ENCODE measurements at places on chromosomes 1 and 21.

DNA sequence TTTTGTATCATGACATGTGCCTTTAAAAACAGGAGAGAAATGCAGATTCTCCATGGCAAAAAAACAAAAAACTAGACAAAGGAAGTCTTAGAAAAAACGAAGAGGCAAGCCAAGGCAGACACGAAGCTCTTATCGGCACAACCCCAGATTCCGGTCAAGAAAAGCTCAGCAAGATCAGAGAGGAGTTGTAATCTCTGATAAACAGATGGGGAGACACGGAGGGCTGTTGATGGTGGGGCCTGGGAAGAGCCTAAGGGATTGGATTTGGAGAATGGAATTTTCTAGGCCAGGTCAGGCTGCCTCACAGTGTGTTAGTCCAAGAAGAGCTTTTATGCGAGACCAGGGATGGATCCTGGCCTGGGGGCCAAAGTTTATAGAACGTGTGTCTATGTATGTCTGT lies 96.2 kb upstream of the AKT3 start:
- DNase-seq, result no peak

GRCh38 chr1:53295295-53295694 lies 32.6 kb downstream of the LRP8 start:
- DNase-seq, result no peak

GRCh38 chr1:62384276-62385005 lies 52.4 kb upstream of the USP1 start:
- peak; percentile 97 for DNase-seq

DNA sequence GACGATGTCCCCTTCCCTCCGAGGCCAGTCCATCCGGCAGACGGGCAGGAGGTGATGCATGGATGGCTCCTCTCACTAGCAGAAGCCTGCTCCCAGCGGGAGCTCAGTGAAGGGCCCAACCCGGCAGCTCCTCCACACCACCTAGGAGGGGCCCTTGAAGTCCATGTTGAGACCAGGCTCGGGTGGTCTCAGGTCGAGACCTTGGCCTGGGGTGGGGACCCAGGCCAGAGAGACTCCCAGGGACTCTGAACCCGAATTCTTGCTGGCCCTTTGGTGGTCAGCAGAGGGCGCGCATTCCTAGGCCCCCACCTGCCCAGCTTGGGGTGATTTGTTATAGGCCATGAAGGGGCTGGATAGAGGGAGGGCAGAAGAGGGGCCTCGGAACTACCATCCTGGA lies 642 bp upstream of the NT5C1A start:
- DNase-seq, result no peak

- DNase-seq, result no peak
Observed at GRCh38 chr1:55231745-55232144, 16.6 kb upstream of the USP24 start.

- peak; percentile 40 for DNase-seq
Observed at GRCh38 chr1:28296401-28297261, 32.2 kb upstream of the MED18 start.

GRCh38 chr1:53254011-53254640 lies 15.8 kb upstream of the MAGOH start:
- DNase-seq, result no peak

DNA sequence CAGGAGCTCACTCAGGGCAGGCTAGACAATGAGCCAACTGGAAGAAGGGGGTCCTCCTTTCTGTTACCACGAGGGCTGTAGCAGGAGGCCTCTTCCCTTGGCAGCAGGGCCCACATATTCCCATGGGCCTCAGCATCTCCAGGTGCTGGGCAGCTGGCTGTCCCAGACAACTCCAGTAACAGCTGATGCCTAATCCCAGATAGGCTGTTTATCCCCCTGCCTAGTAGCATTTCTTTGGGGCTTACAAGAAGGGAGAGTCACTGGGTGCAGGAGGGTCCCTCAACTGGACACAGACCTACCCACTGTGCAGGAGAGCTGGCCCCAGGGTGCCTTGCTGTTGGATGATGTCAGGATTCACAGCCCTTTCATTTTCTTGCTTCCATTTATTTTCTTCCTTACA lies 278.2 kb downstream of the DSCAM start:
- DNase-seq, result no peak

GRCh38 chr1:33446590-33446989 lies 15.7 kb upstream of the PHC2 start:
- no peak for DNase-seq

DNA sequence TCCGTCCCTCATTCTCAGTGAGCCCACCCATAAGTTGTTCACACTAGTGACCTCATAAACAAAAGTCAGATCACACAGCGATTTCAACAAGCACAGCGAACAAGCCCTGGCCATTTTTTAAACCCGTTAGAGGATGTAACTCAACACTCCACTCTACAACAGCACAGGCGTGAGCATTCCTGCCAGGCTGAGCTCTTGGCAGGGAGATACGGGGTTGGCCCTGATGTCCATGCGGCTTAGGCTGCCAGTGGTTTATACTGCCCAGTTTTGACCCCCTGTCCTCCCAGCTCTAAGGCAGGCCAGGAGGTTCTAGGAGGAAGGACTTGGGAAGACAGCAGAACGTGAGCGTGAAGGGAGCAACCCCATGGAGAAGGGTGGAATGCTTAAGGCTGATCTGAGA lies 35.0 kb downstream of the PARP1 start:
- DNase-seq, result no peak

- DNase-seq, result no peak
Observed at GRCh38 chr1:236925386-236925785, 78.9 kb downstream of the MT1HL1 start.

DNA sequence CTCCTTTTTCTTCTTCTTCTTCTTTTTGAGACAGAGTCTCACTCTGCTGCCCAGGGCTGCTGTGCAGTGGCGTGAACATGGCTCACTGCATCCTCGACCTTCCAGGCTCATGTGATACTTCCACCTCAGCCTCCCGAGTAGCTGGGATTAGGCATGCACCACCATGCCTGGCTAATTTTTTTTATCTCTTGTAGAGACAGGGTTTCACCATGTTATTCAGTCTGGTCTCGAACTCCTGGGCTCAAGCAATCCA lies 13.0 kb upstream of the PADI1 start:
- DNase-seq, result no peak

DNA sequence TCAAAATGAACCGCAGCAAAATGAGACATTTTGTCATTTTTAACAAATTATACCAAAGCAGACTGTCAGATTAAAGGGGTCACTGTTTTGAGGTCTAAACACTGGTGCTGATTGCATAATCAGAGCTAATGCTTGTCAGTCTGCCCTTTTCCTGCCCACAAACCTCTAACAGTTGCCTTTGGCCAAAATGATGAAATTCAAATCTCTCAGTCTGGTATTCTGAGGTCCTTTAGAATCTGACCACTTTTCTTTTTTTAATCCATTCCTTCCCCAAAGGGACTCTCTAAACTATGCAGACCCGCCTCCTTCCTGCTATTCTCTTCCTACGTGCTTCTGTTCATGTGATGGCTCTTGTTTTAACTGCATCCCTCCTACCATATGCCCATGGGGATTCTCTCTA lies 145.2 kb upstream of the SPATA6 start:
- peak; percentile 85 for DNase-seq

GRCh38 chr1:159068886-159069285 lies 7.7 kb downstream of the AIM2 start:
- peak; percentile 58 for DNase-seq

GRCh38 chr1:3080053-3080955 lies 11.3 kb downstream of the PRDM16 start:
- DNase-seq, result no peak

GRCh38 chr1:1619917-1620361 lies 4.6 kb downstream of the MIB2 start:
- no peak for DNase-seq

GRCh38 chr1:3192825-3193224 lies 123.8 kb downstream of the PRDM16 start:
- no peak for DNase-seq

- DNase-seq, result peak; percentile 88
Observed at GRCh38 chr21:39029086-39029755, 154.0 kb downstream of the PSMG1 start.

DNA sequence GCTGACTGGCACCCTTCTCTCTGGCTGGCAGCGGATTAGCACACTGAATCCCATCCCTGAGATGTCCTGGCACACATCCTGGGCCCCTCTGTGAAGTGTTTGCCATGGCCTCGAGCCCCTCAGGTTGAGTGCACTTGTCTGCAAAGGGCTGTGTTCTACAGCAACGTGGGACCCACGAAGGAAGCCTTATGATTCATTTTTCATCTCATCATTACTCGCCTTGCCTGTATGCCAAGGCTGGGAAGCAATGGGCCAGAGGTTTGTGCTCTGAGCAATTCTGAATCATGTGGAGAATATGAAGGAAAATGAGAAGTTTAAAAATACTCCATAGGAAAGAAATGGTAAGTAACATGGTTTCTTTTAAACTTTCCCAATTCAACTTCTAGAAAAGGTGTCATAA lies 124.8 kb upstream of the LMO4 start:
- DNase-seq, result peak; percentile 73
